Left cardiac atrium (tissue), 4 donors: ENCODE measurements at places on chromosomes 2 and 18. TPM values are rescaled to one million over a fixed set of nuclear protein-coding genes. Genes with fewer than 3 reads are reported as not detected.

ERICH2 gene
- 1.2 TPM for total RNA-seq

- no peak for DNase-seq
Observed at GRCh38 chr2:142095647-142096046, 35.2 kb downstream of the LRP1B start.

DNA sequence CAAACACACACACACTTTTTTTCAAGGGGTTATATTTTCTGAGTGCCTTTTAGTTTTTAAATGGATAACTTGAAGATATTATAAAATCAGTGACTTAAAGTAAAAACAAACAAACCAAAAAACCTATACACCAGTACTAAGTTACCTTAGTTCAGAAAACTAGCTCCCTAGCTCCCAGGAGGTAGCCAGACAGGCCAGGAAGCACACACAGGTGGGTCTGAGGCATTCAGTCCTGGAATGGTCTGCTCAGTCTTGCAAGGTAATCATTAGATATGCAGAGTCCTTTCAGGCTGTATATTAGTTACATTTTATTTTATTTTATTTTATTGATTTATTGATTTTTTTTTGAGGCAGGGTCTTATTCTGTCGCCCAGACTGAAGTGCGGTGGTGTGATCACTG, 10.7 kb upstream of the DYNC2LI1 start:
- no peak for DNase-seq

PUS10 gene
- total RNA-seq: 4.2 TPM

DNA sequence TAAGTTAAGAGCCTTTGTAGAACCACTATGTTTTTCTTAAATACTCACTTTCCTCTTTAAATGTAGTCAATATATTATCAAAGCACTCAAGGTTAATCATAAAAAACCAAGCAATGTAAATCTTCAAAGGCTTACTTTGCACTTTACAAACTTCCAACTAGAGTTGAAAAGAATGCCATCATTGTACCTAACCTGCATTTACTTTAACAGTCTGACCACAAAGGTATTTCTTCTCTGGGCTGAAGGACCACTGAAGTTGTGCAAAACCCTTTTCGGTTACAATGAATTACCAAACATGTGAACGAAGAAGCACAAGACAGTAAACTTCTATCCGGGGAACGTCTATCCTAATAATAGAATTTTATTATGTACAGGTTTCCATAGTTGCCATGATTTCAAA, 3.0 kb downstream of the HNRNPLL start:
- DNase-seq: no peak

GRCh38 chr2:96528006-96528699, 8.4 kb upstream of the ARID5A start:
- DNase-seq: peak; percentile 86

BBS5 gene
- 8.5 TPM for total RNA-seq

DNA sequence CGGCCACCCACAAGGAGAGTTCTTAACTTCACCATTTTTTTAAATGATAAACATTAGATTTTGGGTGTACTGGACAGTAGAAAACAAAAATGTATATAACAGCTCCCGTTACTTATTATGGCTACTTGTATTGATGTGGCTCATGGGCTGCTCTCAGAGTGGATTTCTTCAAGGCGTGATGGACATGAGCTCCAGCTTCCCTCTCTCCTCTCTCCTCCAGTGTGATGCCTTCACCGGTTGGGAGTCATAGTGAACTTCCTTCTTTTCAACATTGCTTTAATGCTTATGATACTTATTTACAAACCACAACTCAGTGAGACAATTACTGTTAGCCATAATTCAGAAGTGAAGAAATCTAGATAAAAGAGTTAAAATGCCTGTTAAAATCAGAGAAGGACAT, 515.2 kb downstream of the RNF144A start:
- no peak for DNase-seq

DSG1 gene
- total RNA-seq: 3.6 TPM

- DNase-seq: peak; percentile 67
Observed at GRCh38 chr2:3902131-3902530, 198.8 kb downstream of the DCDC2C start.

DNA sequence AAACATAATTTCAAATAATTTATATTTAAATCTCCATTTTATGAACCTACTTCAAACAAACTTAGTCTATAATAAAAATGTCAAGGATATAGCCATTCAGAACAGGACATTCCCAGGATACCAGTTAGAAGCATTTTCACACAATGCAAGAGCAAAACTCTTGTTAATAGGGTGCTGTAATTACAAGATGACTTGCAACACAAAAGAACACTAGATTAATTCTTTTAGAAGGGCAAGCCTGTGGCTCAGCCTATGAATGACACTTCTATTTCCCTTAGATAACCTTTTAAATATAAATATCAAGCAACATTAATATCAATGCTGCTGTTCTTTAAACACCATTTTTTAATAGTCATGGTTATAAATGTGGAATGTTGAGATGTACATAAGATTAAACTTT, 157.9 kb upstream of the SCN7A start:
- no peak for DNase-seq

DNA sequence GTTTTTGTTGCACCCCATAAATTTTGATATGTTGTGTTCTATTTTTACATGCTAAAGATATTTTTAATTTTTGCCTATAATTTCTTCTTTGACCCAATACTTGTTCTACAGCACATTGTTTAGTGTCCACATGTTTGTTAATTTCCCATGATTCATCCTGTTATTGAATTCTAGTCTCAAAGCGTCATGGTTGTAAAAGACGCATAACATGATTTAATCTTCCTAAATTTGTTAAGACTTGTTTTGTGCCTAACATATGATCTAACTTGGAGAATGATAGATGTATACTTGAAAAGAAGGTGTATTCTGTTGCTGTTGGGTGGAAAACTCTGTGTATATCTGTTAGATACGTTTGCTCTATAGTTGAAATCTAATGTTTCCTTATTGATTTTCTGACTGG, 27.1 kb upstream of the SULT1C3 start:
- no peak for DNase-seq

- DNase-seq: no peak
Observed at GRCh38 chr2:180219491-180219890, 212.4 kb upstream of the CWC22 start.

- DNase-seq: no peak
Observed at GRCh38 chr18:3579701-3580100, 129.7 kb downstream of the TGIF1 start.

- DNase-seq: peak; percentile 51
Observed at GRCh38 chr18:75211953-75212750, 1.6 kb downstream of the TSHZ1 start.

MREG gene
- 1.1 TPM for total RNA-seq

- DNase-seq: no peak
Observed at GRCh38 chr2:62760026-62760425, 54.5 kb downstream of the EHBP1 start.

GREB1 gene
- total RNA-seq: 7.2 TPM

GRCh38 chr2:149160701-149161217, 122.3 kb downstream of the LYPD6B start:
- no peak for DNase-seq

STAT4 gene
- total RNA-seq: 11.6 TPM
